NAMALWA (cell line): ENCODE measurements at places on chromosomes 16 and 17.

DNA sequence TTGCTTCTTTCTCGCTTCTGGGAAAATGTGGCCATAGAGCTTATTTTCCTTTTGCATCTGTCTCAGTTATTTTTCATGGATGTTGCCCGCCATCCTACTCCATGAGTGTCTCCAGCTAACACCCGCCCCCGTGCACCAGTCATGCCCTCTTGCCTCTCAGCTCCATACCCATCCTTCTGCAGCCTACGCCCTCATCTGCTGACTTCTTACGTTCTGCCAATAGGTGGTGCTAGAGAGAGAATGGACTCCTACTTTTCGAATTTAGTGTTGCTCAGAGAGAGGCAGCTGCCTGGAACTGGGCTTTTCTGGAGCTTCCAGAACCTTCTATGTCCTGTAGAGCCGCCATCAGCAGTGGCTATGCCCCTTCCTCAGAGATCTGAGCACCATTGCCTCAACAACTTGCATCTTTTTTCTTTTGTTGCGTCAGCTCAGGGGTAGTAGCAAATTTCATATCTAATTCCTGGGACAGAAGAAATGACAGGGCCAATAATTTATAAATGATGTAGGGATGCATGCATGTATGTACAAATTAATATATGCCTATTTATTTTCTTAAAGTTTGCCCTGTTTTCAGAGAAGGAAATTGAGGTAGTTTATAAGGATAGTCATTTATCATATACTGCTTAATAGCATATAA, 119.7 kb upstream of the MYOCD start:
- DNase-seq = peak; percentile 55

- DNase-seq = peak; percentile 23
These were observed 1002.9 kb downstream of the KCNJ18 start for GRCh38 chr17:22695228-22695619.

DNA sequence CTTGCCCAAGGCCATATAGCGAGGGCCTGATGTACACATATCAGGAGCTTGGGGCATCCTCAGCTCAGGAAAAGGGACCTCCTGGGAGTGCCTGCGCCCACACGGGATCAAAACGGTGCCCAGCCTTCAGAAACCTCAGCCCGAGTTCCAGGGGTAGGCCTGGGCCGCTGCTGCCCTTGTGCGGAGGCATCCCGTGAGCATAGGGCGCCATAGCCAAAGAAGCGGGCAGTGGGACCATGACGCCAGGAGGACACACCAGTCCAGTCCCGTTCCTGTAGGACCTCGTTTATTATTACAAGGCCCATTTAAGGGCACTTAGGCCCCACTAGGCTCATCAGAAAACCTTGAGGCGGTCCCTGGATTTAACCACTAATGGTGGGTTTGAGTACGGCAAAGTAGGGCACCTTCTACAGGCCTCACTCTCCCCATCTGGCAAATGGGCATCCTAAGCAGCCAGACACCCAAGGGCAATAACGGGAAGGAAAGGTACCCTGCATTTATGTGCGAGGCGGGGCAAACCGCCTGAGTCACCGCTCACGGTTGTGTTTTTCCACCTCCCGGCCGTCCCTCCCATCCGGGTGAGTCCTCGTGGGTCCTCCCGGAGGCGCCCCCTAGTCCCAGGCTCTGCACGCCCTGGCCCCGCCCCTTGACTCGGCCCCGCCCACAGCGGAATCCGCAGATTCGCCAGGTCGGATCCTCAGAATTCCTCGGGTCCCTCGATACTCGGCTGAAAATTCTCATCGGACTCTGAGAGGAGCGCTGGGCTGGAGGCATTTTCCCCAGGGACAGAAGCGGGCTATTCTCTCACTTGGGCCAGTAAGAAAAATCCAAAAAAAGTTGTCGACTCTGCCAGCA, 726 bp upstream of the SETD1A start:
- DNase-seq = peak; percentile 89

GRCh38 chr17:35315283-35315682, 58.1 kb downstream of the SLFN11 start:
- no peak for DNase-seq

DNA sequence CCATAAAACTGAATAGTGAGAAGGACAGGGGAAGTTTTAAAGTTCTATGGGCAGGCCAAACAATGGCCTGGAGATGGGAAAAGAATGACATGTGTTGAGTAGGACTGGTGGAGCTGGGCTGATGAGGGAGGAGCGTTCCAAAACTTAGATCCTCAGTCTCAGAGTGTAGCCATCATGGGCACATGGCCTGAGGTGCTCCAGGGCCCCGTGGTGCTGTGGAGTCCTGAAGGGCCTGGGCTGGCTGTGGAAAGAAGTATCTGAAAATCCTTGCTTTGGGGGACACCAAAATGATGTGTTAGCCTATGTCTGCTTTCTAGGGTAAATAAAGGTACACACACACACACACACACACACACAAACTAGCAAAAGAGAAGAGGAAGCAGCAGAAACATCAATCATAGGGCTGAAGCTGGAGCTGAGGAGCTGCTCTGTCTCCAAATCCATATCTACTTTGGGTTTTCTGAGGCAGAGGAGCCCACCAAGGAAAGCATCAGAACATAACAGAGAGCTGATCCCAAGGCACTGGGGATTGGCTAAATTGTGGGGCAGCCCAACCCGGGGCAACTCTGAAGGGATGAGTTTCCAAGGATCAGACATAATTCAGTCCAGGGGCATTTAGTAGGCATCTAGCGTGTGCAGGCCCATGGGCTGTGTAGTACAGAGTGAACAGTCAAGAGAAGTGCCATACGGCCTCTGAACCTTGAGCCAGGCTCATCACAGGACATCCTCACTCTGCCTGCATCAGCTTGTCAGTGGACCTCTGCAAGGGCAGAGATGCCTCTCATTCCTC, 85.2 kb downstream of the C16orf78 start:
- no peak for DNase-seq

DNA sequence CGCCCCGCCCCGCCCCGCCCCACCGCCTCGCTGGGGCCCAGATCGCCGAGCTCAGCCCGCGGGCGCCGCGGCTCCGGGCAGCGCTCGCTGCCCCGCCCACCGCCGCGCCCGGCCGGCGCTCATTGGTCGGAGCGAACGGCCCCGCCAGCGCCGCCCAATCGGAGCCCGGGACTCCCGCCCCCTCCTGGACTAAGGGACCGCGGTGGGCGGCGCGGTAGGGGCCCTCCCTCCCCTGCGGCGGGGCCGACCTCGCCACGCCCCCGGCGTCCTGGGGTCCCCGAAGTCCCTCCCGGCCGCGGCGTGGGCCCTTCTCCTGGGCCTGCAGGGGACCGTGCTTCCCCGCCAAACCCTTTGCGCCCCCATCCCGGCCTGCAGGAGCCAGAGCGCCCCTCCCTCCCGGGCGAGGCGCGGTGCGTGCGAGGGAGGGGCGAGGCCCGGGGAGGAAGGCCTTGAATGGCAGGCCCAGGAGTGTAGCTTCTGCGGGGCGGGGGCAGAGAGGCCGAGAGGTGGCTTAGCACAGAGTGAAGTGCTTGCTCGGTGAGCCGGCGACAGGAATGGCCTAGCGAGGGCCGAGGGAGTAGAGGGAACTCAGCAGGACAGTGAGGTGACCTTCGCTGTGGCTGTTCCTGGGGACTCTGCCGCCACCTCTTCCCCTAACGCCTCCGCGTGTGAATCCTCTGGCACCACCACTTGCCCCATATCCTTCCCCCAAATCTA, at the start of gene CAMKK1:
Gene CAMKK1, minus strand, starts transcription at position 51 of the 717 bp plus-strand sequence. CDS start 7,366 bp downstream, outside the sequence.
- DNase-seq = peak; percentile 80

DNA sequence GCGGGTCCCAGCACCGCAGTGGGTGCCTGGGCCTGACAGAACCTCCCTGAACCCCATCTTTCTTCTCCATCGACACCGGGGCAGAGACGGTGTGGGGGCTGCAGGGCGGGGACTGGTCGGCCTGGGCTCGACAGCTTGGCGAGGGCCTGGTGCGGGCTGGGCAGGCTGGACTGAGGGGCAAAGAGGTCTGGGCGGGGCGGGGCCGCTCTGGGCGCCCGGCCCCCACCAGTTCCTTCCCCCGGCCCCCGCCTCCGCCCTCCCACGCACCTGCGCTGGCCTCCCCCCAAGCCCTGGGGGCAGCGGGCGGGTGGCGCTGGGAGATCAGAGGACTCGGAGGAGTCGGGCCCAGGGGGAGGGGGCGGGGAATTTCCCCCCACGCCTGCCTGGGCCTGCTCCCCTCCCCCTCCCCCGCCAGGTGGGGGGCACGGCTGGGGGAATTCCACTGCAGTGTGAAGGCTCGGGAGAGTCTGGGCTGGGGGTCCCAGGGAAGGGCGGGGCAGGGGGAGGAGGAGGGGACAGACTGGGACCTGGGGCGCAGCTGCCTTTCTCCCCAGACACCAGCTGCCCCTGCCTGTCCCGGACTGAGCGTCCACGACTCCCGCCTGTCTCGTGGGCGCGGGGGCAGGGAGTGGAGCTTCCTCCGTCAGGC, 877 bp upstream of the KREMEN2 start:
- peak; percentile 70 for DNase-seq

- peak; percentile 9 for DNase-seq
These were observed 72.8 kb upstream of the BRD7 start for GRCh38 chr16:50441486-50442157.

DNA sequence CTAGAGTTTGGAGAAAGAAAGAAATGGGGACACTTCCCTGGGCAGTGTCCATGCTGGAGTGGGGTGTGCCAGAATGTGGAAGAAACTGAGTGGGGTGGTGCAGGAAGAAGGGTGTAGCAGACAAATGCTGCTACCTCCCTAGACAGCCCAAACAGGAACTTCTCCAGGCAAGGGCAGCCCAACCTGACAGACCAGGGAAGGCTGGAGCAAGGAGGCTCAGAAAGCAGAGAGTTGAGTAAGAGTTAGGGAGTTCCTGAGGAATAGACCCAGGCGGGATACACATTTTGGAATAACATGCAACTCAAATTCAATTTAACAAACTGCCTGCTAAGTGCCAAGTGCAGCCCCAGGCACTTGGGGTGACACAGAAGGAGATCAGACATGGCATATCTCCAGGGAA, 1.0 kb upstream of the MYO18A start:
- no peak for DNase-seq

GRCh38 chr16:17350207-17350606, 120.6 kb downstream of the XYLT1 start:
- DNase-seq = no peak

- DNase-seq = peak; percentile 86
These were observed 25.5 kb downstream of the COPZ2 start for GRCh38 chr17:48012151-48012520.

GRCh38 chr17:48679385-48680096, 42.8 kb downstream of the PRAC1 start:
- no peak for DNase-seq

DNA sequence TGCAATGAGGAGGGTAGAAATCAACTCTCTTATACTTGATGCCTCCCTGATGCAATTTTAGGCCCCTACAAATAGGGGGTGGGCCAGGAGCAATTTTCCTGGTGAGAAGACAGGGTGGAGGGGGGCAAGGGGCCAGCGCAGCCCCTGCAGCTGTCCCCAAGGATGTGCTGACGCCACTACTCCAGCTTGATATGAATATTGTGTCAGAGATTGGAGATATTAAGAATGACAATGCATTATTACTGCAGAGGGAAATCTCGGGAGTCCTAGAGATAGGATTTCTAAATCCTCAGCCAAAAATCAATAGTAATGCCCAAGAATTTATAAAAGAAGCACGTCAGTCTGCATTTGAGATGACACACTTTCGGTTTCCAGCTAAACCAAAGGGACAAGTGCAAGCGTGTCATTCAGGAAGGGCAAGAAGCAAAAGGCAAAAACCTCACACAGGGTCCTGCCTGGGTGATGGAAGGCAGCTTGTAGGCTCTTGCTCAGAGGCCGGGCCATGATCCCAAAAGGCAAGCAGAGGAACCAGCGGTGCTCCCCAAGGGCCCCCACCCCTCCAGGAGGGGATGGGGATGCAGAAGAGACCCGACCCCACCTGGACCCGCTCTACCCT, 178.8 kb downstream of the C16orf78 start:
- no peak for DNase-seq
